ENCODE measurements at places on chromosomes 5 and 9. TPM values are rescaled to one million over a fixed set of nuclear protein-coding genes. Genes with fewer than 3 reads are reported as not detected.

The EGFLAM gene
- 0.13 TPM for total RNA-seq

The GADD45G gene
- not detected for total RNA-seq

DNA sequence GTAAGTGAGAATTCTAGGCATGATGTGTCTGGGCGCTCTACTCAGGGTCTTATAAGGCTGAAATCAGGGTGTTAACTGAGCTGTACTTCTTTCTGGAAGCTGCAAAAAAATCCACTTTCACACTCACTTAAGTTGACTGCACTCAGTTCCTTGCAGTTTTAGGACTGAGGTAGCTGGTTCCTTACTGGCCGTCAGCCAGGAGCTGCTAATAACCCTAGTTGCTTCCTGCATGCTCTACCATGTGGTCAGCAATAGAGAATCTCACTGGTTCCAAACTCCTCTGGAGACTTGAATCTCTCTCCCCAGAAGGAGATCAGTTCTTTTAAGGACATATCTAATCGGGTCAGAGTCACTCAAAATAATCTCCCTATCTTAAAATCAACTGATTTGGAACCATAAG, 911.2 kb downstream of the EFNA5 start:
- DNase-seq = peak; percentile 5

GRCh38 chr9:133113163-133113948, 7.7 kb downstream of the RALGDS start:
- DNase-seq = peak; percentile 34

- DNase-seq = no peak
These were observed 68.0 kb upstream of the CTSL start for GRCh38 chr9:87657893-87658292.

DNA sequence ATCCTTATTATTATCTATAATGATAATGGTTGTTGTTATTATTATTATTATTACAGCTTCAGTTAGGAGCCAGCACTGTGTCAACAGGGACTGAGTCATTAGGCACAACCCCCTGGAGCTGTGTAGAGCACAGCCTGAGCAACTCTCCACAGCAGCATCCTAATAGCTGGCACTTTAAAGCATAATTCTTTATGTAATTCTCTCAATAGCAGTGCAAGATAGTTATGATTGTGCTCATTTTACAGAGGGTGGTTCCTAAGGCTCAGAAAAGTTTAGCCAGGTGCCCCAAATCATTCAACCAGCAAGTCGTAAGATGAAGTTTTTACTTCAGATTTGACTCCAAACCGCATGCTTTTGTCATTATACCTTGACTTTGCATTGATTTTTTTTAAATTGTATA, 390.3 kb downstream of the ANXA1 start:
- peak; percentile 1 for DNase-seq

GRCh38 chr9:70367305-70367930, 47.0 kb downstream of the KLF9 start:
- no peak for DNase-seq

- DNase-seq = no peak
These were observed 858 bp upstream of the SOWAHA start for GRCh38 chr5:132812123-132812765.

DNA sequence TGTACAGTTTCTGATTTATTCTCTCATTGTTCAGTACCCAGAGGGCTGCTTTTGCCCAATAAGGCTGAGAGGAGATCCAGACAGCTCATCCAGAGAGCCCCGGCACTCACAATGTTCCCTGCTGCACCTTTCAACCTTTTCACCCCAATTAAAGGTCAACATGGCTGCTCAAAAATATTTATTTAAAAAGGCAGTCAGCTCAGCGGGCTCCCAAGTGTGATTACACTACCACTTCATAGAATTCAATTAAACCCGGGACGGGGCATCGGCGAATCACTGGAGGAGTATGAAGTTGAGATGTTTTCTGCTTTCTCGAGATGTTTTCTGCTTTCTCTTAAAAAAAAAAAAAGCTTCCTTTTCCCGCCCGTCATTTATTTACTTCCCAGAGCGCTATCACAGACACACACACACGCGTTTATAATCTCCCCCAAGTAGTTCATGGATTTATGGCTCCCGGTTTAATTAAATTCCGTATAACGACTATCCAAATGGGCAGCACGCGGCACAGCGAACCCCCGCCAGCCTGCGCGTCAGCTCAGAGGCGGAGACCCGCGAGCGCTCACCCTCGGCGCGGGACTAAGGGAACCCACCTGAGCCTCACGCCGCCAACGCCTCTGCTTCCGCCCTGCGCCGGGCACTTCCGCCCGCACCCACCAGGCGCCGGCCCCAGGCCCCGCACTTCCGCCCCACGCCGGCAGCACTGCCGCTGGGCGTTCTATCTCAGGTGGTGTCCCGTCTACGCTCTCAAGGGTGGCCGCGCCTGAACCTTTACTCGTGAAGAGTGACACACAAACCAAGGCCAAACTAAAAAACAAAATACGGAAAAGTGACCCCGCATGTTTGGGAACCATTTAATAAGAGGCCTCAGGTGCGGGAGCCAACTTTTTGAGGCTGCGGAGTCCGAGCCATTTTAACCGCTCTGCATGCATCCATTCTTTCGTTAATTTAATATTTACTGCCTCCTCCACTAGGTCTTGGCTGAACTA, at the start of gene C5orf63:
TSS of gene C5orf63 (minus strand) at position 642 of the 986 bp plus-strand sequence. CDS start 14,507 bp downstream, outside the sequence.
- no peak for DNase-seq
